ENCODE measurements at places on chromosomes 3 and 15. TPM values are rescaled to one million over a fixed set of nuclear protein-coding genes. Genes with fewer than 3 reads are reported as not detected.

DNA sequence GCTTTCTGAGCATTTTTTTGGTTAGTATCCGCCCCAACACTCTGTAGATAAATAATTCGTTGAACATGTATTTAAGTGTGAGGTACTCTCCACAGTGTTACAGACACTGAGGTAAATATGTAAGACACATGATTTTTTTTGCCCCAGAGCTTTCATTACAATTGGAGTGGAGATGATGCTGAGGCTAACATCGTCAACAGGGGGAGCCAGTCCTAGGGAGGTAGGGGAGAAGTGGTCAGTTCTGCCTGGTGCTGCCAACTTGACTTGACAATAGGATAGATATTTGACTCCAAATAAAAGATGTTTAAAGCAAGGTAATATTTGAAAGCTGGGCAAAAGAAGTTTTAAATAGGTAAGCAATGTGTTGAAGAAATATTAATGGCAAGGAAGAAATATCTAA, 295.7 kb downstream of the UNC13C start:
- no peak overlapping the region for H3K4me3 ChIP-seq
- H3K27me3 ChIP-seq: no peaks in the 10 kb centered on the region
- DNase-seq: no peak
- no peak overlapping the region for H3K27ac ChIP-seq

DNA sequence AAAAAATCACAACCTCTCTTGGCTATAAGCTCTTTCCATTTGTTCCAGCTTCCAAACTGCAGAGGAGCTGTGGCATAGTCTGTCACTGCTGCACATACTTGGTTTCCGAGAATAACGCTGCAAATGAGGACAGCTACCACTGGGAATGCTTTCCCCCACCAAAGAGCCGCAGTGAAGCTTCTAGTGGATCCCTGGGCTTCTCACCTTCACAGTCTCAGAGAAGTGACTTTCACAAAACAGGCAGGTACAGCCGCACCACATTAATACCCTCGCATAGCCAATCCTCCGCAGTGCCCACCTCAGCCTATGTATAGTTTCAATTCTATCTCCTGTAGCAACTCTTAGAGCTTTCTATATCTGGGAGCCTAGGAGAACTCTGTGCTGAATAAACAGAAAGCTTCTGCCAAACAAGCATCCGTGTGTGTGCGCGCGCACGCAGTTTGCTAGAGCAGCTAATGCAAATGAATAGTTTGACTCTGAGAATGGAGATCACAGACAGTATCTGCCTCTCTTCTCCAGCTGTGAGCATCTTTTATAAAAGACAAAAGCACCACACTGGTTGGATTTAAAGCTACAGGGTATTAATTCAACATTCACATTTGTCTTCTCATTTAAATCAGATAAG, 81.9 kb upstream of the PLXND1 start:
- peaks cover 17% of the 10 kb centered on the region for H3K4me1 ChIP-seq
- peak overlapping the region; percentile 24 for H3K27ac ChIP-seq
- no peaks in the 10 kb centered on the region for H3K27me3 ChIP-seq
- H3K36me3 ChIP-seq: no peaks in the 10 kb centered on the region
- DNase-seq: peak; percentile 81
- H3K4me3 ChIP-seq: peak overlapping the region; percentile 52

GRCh38 chr3:48422681-48423080, 7.2 kb downstream of the PLXNB1 start:
- H3K4me3 ChIP-seq: no peak overlapping the region
- H3K27me3 ChIP-seq: no peaks in the 10 kb centered on the region
- no peak for DNase-seq
- H3K36me3 ChIP-seq: no peaks in the 10 kb centered on the region
- H3K27ac ChIP-seq: peak overlapping the region; percentile 21
- peaks cover 3% of the 10 kb centered on the region for H3K4me1 ChIP-seq

GRCh38 chr3:26963361-26963743, 340.8 kb downstream of the LRRC3B start:
- no peaks in the 10 kb centered on the region for H3K27me3 ChIP-seq
- DNase-seq: no peak
- no peak overlapping the region for H3K27ac ChIP-seq

DNA sequence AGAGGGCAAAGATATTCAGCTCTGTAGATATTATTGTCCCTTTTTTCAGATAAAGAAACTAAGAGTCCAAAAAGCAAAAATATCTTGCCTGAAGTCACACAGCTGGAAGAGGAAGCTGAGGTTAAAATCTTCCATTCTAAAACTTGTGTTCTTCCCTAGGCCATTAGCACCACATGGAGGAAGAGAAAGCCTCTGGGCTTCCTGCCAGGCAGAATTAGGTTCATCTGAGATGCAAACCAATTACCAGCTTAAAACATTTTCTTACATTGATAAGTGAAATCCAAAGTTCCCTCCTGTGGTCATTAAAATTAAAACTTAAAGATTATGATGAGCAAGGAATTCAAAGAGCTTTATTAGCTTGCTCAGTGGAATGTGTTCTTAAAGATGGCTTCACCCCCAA, 235.3 kb upstream of the SETMAR start:
- no peaks in the 10 kb centered on the region for H3K4me1 ChIP-seq
- no peaks in the 10 kb centered on the region for H3K27me3 ChIP-seq
- H3K36me3 ChIP-seq: no peaks in the 10 kb centered on the region
- no peak overlapping the region for H3K4me3 ChIP-seq

Gene C3orf33
- 5.6 TPM for total RNA-seq

DNA sequence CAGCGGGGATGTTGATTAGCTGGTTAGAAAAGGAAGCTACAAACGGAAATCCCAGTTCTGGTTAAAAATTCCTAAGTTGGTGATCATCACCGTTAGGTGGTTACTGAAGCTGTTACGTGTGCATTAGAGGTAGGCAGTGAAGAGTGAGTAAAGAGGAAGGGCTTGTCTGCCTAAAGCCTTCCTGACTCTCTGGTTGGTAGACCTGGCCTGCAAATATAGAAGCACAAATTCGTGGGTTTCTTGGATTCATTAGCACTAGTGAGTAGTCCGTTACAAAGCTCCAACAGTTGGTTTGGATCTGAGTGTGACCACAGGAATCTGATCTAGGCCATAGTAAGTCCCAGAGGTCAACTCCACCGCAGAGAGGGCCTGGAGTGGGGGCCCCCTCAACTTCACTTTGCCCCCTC, 174.0 kb upstream of the TP63 start:
- H3K27me3 ChIP-seq: no peaks in the 10 kb centered on the region
- DNase-seq: no peak
- no peak overlapping the region for H3K4me3 ChIP-seq
- no peaks in the 10 kb centered on the region for H3K4me1 ChIP-seq

DNA sequence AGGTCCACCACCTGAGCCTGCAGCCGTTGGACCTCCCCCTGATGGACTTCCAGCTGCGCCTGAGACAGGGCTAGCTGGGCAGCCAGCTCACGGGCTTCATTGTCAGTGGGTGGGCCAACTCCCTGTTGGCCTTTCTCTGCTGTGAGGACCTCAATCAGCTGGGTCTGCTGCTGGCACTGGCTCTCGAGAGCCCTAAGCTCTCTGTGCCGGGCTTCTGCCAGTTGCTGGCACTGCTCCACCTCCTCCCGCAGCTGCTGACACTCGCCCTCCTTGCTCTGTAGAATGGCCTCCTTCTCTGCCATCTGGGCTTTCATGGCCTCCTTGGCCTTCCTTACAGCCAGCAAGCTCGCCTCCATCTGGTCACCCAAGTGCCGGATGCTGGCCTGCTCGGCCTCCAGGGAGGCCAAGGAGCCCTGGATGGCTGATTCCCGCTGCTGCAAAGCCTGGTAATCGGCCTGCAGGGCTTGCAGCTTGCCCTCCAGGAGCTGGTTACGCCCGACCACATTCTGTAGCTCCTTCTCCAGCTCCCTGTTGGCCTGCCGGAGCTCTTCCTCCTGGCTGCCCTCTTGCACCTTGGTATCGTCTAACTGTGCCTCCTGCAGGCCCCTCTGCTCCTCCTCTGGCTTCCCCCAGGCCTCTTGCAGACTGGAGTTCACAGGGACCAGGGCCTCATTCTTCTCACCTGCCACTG, 23.8 kb downstream of the CXCR6 start:
- H3K4me3 ChIP-seq: no peak overlapping the region
- peak overlapping the region; percentile 44 for H3K27ac ChIP-seq
- no peaks in the 10 kb centered on the region for H3K27me3 ChIP-seq
- DNase-seq: no peak

Gene TAGLN3
- total RNA-seq: not detected

DNA sequence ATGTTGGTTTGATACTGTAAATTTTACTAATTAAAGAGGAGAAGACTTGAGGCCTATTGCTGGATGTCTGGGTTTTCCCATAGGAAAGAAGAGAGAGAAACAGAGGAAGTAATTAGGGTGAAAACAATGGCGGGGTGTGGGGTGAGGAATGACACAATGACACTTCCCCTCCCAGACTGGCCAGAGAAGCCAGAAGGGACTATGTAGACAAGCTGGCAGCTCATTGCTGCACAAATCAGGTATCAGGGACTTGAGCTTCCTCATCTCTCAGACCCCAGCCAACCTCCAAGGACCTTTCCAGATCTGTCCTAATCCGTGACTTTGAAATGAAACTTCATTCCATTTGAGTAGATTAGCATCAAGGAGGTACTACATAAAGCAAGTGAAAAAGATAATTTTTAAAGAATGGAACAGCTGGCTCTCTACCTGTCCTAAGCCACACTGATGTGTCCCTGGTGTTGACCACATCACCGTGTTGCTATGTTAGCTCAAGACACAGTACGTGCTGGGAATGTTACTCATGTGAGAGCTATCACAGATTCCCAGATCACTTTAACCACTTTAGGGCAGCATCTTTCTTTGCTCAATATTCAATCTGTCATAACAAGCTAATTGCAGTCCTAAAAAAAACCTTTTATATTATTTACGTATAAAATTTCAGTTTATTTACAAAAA, 22.2 kb downstream of the TMEM212 start:
- DNase-seq: no peak
- no peaks in the 10 kb centered on the region for H3K27me3 ChIP-seq
- no peaks in the 10 kb centered on the region for H3K36me3 ChIP-seq
- H3K27ac ChIP-seq: no peak overlapping the region

- H3K27me3 ChIP-seq: no peaks in the 10 kb centered on the region
- DNase-seq: no peak
- no peak overlapping the region for H3K27ac ChIP-seq
These were observed 29.9 kb downstream of the IGSF10 start for GRCh38 chr3:151430821-151431484.

- no peaks in the 10 kb centered on the region for H3K27me3 ChIP-seq
- no peaks in the 10 kb centered on the region for H3K4me1 ChIP-seq
- no peak overlapping the region for H3K27ac ChIP-seq
- no peak overlapping the region for H3K4me3 ChIP-seq
- no peak for DNase-seq
These were observed 5.5 kb upstream of the CD200 start for GRCh38 chr3:112327371-112327951.

DNA sequence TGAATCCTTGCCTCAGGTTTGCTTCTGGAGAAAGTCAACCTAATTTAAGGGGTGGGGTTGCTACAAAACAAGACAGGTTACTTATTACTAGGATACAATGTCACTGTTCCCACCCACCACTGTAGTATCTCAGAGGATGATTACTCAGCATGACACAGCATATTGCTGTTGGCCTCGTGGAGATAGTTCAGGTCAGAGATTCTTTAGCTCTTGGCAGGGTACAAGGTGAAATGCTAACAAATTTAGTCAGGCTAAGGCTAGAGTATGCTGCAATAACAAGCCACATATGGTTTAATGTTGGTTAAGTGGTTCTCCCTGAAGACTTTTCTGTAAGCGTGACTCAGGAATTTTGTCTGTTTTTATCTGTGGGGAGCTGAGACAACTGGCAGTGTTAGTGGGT, 161.8 kb downstream of the EDEM1 start:
- H3K36me3 ChIP-seq: no peaks in the 10 kb centered on the region
- H3K27me3 ChIP-seq: no peaks in the 10 kb centered on the region
- no peak for DNase-seq
- no peak overlapping the region for H3K27ac ChIP-seq
- H3K4me1 ChIP-seq: no peaks in the 10 kb centered on the region

Gene IL17RE
- total RNA-seq: 11.5 TPM

GRCh38 chr3:141311170-141311495, 57.2 kb upstream of the ZBTB38 start:
- H3K36me3 ChIP-seq: no peaks in the 10 kb centered on the region
- H3K27ac ChIP-seq: peak overlapping the region; percentile 84
- peak overlapping the region; percentile 55 for H3K4me3 ChIP-seq
- no peaks in the 10 kb centered on the region for H3K4me1 ChIP-seq

DNA sequence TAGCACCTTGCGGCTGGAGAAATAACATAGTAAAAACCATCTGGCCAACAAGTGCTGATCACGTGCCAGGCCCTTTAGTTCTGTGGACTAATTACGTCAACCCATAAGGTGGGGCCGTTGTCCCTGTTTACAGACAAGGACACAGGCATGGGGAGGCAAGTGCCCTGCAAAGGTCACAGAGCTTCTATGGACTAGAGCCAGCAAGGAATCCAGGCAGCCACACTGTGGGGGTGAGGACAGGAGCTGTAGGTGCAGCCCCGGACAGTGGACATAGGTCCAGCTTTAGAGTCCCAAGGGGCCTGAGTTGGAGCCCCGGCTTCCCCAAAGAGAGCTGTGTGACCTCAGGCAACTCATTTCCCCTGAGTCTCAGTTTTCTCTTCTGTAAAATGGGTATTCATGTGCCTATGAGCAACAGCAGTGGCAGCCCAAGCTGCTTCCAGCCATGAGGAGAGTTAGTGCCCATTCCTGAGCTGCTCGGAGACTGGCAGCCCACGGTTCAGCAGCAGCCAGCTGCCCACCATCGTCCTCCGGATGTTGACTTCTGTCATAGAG, 13.9 kb downstream of the CHST13 start:
- no peaks in the 10 kb centered on the region for H3K36me3 ChIP-seq
- no peak overlapping the region for H3K4me3 ChIP-seq
- DNase-seq: no peak
- no peaks in the 10 kb centered on the region for H3K27me3 ChIP-seq

Gene DPPA4
- not detected for total RNA-seq

Gene NR1I2
- total RNA-seq: 0.98 TPM

Gene CLRN1
- total RNA-seq: not detected

GRCh38 chr15:74775132-74775562, 6.7 kb upstream of the CSK start:
- H3K4me1 ChIP-seq: no peaks in the 10 kb centered on the region
- DNase-seq: no peak
- H3K4me3 ChIP-seq: no peak overlapping the region
- no peaks in the 10 kb centered on the region for H3K36me3 ChIP-seq

DNA sequence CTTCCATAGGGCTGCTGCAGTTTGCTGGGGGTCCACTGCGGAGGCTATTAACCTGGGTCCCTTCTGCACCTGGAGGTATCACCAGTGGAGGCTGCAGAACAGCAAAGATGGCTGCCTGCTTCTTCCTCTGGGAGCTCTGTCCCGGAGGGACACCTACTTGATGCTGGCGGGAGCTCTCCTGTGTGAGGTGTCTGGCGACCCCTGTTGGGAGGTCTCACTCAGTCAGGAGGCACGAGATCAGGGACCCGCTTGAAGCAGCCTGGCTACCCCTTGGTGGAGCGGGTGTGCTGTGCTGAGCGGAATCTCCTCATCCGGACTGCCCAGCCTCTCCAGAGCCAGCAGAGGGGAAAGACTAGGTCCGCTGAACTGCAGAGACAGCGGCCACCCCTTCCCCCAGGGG, 56.0 kb upstream of the CTXND1 start:
- no peak for DNase-seq
- H3K4me3 ChIP-seq: no peak overlapping the region
- no peaks in the 10 kb centered on the region for H3K4me1 ChIP-seq
- H3K27ac ChIP-seq: no peak overlapping the region
- no peaks in the 10 kb centered on the region for H3K27me3 ChIP-seq
- H3K36me3 ChIP-seq: no peaks in the 10 kb centered on the region
